Panc1 (cell line): ENCODE measurements at places on chromosomes 3 and 15. TPM values are rescaled to one million over a fixed set of nuclear protein-coding genes. Genes with fewer than 3 reads are reported as not detected.

FOXB1 gene
- 0.64 TPM for total RNA-seq

IMPG2 gene
- 0.10 TPM for total RNA-seq

HES1 gene
- 28.5 TPM for total RNA-seq

SLC27A2 gene
- 0.18 TPM for total RNA-seq

- H3K4me1 ChIP-seq, result peaks cover 57% of the 10 kb centered on the region
- no peak overlapping the region for H3K4me3 ChIP-seq
- H3K27me3 ChIP-seq, result no peaks in the 10 kb centered on the region
- DNase-seq, result no peak
- H3K36me3 ChIP-seq, result no peaks in the 10 kb centered on the region
Observed at GRCh38 chr15:64249883-64250575, 87.2 kb upstream of the PPIB start.

DNA sequence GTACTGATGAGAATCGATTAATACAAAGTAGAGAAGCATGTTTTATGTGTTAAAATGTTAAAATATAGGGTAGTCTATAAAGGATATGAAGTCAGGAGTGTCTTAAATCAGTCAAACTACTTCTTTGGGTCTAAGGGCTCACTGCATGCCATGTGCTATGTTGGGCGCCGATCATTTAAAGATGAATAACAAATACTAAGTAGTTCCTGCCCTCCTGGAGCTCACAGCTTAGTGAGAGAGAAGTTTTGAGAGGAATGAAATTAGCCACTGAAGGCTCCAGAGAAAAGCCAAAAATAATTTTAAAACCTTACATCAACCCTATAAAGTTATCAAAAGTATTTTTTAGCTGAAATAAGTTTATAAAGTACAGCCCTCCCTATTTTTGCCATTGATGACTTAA is 44.5 kb downstream of the BLM start:
- no peak overlapping the region for H3K4me3 ChIP-seq
- no peaks in the 10 kb centered on the region for H3K27me3 ChIP-seq
- H3K36me3 ChIP-seq, result 0 out of 2 replicates have a peak, but pooled peaks cover 2% of the 10 kb centered on the region
- no peak overlapping the region for H3K27ac ChIP-seq
- no peak for DNase-seq
- H3K4me1 ChIP-seq, result no peaks in the 10 kb centered on the region

DNA sequence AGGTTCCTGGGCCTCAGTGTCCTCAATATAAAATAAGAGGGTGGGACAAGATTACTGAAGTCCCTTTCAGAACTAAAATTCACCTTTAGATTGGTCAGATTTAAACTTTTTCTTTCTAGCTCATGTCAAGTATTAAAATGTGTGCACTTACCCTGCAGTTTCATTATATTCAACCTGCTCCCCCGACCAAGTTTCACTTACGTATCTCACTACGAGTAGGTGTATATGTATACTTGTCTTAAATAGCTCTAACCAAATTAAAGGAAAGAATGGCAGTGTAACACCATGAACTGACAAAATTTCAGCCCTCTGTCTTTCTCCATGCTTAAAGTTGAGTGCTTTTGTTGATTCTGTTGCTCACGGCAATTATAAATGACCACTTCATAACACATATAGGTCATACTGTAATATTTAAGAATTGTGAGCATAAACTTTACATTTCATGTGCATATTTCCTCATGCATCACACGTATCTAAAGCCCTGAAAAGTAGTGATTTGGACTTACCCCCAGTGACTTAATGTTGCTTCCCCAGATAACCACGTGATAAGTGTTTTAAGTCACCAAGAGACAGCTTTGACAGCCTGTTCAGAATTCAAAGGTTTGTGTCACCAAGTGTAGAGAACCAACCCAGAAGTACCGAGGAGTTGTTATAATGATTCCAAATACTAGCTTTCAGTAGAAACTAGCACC is 70.0 kb downstream of the PGPEP1L start:
- H3K4me3 ChIP-seq, result no peak overlapping the region
- peaks cover 8% of the 10 kb centered on the region; the same call in 1 of the 2 replicates for H3K36me3 ChIP-seq
- no peak overlapping the region for H3K27ac ChIP-seq
- no peak for DNase-seq

DNA sequence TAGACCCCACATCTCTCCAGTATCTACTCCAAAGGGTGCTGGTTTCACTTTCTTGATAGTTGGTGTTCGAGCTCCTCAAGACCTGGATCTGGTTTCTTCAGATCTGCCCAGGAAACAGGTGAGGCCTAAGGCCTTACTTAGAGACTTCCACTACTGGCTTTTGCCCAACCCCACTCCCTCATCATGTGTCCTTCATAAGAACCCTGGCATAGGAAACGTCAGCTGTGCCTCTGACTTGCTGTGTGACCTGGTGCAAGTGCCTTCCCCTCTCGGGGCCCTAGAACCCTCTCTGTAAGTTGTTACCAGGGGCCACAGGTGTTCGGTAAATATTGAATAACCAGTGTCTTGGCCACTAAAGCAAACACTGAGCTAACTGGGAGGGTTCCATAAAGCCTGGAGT is 3.9 kb downstream of the OXTR start:
- H3K27me3 ChIP-seq, result no peaks in the 10 kb centered on the region
- no peak overlapping the region for H3K4me3 ChIP-seq
- H3K27ac ChIP-seq, result no peak overlapping the region

- no peak for DNase-seq
- no peaks in the 10 kb centered on the region for H3K36me3 ChIP-seq
Observed at GRCh38 chr15:67824976-67825880, at the start of gene SKOR1. Gene SKOR1 (plus strand): TSS chr15:67825509. CDS start chr15:67825603, 94 bp downstream.

DNA sequence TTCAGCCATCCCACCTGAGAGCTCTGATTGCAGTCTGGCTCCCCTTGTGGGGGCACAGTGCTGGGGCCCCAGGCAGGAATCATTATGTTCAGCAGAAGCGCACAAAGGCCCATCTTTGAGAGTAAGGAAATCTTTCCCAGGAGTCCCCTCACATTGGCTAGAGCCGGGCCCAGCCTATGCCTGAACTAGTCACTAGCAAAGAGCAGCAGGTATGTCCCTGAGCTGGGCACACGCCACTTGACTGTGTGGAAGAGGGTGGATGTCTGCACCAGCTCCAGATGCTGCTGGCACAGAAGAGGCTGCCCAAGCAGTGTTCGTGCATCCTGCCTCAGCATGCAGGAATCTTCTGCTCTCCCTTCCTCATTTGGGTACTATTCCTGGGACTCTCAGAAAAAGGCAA is 26.3 kb downstream of the NR1I2 start:
- no peak for DNase-seq
- H3K27ac ChIP-seq, result no peak overlapping the region
- H3K4me1 ChIP-seq, result no peaks in the 10 kb centered on the region
- H3K36me3 ChIP-seq, result no peaks in the 10 kb centered on the region
- H3K27me3 ChIP-seq, result no peaks in the 10 kb centered on the region
- H3K4me3 ChIP-seq, result no peak overlapping the region

- H3K4me1 ChIP-seq, result no peaks in the 10 kb centered on the region
- H3K27ac ChIP-seq, result no peak overlapping the region
- DNase-seq, result no peak
- peaks cover 2% of the 10 kb centered on the region; the same call in 1 of the 2 replicates for H3K27me3 ChIP-seq
Observed at GRCh38 chr15:87901926-87902690, 354.4 kb downstream of the NTRK3 start.

DNA sequence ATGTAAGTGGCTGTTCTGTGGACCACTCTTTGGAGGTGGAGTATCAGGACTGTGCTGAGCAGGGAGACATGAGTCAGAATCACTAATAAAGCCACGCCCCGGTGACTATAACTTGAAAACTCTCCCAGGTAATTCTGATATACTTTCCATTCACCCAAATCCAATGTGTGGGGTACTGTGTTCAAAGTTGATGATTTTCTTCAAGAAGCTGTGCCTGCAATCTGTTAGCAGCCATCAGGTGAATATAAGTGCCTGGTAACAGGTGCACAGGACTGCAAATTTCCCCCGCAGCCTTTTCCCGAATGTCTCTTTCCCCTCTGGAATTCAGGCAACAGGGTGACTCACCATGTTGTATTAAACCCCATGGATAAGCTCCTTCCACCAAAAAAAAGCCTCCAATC is 17.0 kb downstream of the MAGI1 start:
- no peak overlapping the region for H3K4me3 ChIP-seq
- no peaks in the 10 kb centered on the region for H3K27me3 ChIP-seq
- H3K27ac ChIP-seq, result no peak overlapping the region
- DNase-seq, result no peak

GRCh38 chr15:100900795-100901169 is 18.4 kb upstream of the LRRK1 start:
- H3K36me3 ChIP-seq, result peaks cover 23% of the 10 kb centered on the region
- H3K4me3 ChIP-seq, result no peak overlapping the region
- no peaks in the 10 kb centered on the region for H3K27me3 ChIP-seq
- DNase-seq, result no peak
- no peak overlapping the region for H3K27ac ChIP-seq

- H3K4me3 ChIP-seq, result peak overlapping the region; percentile 91
- peak overlapping the region; percentile 74 for H3K27ac ChIP-seq
- peaks cover 16% of the 10 kb centered on the region for H3K4me1 ChIP-seq
- no peak for DNase-seq
- H3K27me3 ChIP-seq, result no peaks in the 10 kb centered on the region
Observed at GRCh38 chr3:105868431-105868741, 426 bp downstream of the CBLB start.

DNA sequence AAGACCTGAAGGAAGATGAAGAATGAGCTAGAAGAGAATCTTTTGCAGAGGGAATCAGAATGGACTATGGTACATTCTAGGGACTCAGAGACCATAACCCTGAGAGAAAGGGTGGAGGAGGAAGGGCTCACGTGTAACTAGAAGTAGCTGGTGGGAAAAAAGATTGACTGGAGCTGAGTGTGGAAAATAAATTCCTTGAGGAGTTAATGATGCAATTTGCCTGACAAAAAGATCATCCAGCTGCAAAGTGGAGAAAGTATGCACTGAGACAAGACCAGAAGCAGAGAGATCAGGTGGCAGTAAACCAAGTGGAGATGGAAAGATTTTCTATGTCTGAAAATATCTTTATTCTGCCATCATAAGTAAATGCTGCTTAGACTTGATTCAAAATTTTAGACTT is 52.9 kb upstream of the TBL1XR1 start:
- DNase-seq, result no peak
- no peaks in the 10 kb centered on the region for H3K36me3 ChIP-seq
- H3K4me1 ChIP-seq, result peaks cover 3% of the 10 kb centered on the region; the same call in 1 of the 2 replicates
- peak overlapping the region; percentile 49; the same call in 1 of the 2 replicates for H3K27ac ChIP-seq
- H3K4me3 ChIP-seq, result no peak overlapping the region

DNA sequence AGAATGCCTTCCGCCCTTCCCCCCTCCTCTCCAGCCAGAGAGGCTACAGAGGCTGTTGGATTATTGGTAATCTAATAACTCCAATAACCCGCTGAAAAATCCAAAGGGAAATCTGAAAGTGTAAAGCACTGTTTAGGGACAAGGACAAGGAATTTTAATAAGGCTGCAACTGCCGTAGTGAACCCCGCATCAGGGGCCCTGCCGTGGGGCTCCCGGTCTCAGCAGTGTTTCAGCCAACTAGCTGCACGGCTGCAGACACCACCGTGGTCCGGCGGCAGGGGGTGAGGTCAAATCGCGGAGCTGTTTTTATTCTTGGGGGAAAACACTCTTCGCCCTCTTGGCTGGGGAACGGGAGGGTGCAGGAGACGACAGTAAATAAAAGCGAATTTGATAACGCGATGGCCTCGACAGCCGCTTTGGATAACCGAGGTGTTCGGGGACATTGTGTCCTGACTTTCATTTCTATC is 6.1 kb downstream of the BCL6 start:
- H3K4me3 ChIP-seq, result peak overlapping the region; percentile 59
- no peak for DNase-seq
- peak overlapping the region; percentile 79 for H3K27ac ChIP-seq
- H3K4me1 ChIP-seq, result peaks cover 45% of the 10 kb centered on the region
- H3K27me3 ChIP-seq, result no peaks in the 10 kb centered on the region
- H3K36me3 ChIP-seq, result no peaks in the 10 kb centered on the region

DNA sequence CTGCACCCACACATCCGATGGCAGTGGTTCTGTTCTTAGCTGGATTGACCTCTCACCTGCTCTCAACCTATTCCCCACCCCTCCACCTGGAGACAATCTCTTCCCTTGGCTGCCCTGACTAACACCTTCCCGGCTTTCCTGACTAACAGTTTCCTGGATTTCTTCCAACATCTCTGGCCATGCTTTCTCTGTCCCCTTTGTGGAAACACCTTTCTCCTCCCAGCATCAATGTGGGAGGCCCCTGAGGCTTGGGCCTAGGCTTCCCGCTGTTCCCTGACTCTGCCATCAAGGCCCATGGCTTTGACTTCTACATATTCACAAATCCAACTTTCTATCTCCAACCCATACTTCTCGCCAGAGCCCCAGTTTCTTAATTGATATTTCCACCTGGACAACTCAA is 142.8 kb upstream of the ATP2B2 start:
- H3K4me1 ChIP-seq, result no peaks in the 10 kb centered on the region
- peaks cover 15% of the 10 kb centered on the region for H3K27me3 ChIP-seq
- no peak overlapping the region for H3K27ac ChIP-seq
- H3K36me3 ChIP-seq, result no peaks in the 10 kb centered on the region
- no peak for DNase-seq

- no peak overlapping the region for H3K4me3 ChIP-seq
- no peak overlapping the region for H3K27ac ChIP-seq
- H3K36me3 ChIP-seq, result no peaks in the 10 kb centered on the region
- H3K27me3 ChIP-seq, result no peaks in the 10 kb centered on the region
Observed at GRCh38 chr3:31077826-31078225, 183.4 kb upstream of the GADL1 start.

- no peaks in the 10 kb centered on the region for H3K36me3 ChIP-seq
- no peak overlapping the region for H3K4me3 ChIP-seq
- H3K27me3 ChIP-seq, result no peaks in the 10 kb centered on the region
- H3K4me1 ChIP-seq, result peaks cover 28% of the 10 kb centered on the region
- no peak for DNase-seq
- H3K27ac ChIP-seq, result no peak overlapping the region
Observed at GRCh38 chr3:31544634-31545033, 11.9 kb downstream of the STT3B start.

DNA sequence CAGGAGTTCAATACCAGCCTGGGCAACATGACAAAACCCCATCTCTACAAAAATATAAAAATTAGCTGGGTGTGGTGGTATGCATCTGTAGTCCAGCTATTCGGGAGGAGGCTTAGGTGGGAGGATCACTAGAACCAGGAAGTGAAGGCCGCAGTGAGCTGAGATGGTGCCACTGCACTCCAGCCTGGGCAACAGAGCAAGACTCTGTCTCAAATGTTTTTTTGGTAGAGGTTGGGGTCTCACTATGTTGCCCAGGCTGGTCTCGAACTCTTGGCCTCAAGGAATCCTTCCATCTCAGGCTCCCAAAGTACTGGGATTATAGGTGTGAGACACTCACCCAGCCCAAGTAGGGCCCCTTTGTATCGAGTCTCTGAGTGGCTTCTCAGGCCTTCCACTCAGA is 1.9 kb upstream of the IFRD2 start:
- peaks cover 13% of the 10 kb centered on the region for H3K4me1 ChIP-seq
- no peak overlapping the region for H3K4me3 ChIP-seq
- H3K27ac ChIP-seq, result no peak overlapping the region
- no peaks in the 10 kb centered on the region for H3K27me3 ChIP-seq

GRCh38 chr3:100358413-100358812 is 23.9 kb downstream of the NIT2 start:
- DNase-seq, result no peak
- no peak overlapping the region for H3K27ac ChIP-seq
- H3K4me3 ChIP-seq, result no peak overlapping the region
- H3K4me1 ChIP-seq, result no peaks in the 10 kb centered on the region

GRCh38 chr15:91070872-91071271 is 29.2 kb upstream of the SV2B start:
- peaks cover 14% of the 10 kb centered on the region for H3K27me3 ChIP-seq
- no peaks in the 10 kb centered on the region for H3K36me3 ChIP-seq
- no peaks in the 10 kb centered on the region for H3K4me1 ChIP-seq
- H3K4me3 ChIP-seq, result no peak overlapping the region
- no peak overlapping the region for H3K27ac ChIP-seq
